Muscle of leg (tissue), 16 donors: ENCODE measurements at places on chromosomes 13 and 19. TPM values are rescaled to one million over a fixed set of nuclear protein-coding genes. Genes with fewer than 3 reads are reported as not detected.

The PLIN5 gene
- total RNA-seq = 2.3 TPM

DNA sequence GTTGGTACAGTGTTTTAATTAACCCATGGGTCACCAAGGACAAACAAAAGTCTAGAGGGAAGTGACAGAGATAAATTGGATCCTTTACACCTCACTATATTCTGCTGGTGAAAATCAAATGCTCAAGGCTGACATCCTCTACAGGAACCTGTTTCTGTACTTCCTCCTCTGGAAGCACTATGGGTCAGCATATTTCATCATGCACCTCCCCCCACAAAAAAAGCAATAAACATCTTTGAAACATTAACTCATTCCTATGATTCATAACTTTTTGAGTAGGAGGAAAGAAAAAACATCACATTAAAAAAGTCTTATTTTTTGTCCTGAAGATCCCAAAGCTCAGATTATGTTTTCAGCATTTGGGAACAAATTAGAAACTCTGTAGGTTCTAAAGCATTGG lies 588.3 kb upstream of the SGCG start:
- H3K4me1 ChIP-seq = peaks cover 3% of the 10 kb centered on the region
- H3K27ac ChIP-seq = no peak overlapping the region
- H3K36me3 ChIP-seq = no peaks in the 10 kb centered on the region
- no peaks in the 10 kb centered on the region for H3K27me3 ChIP-seq
- no peak overlapping the region for H3K4me3 ChIP-seq
- no peak for DNase-seq

GRCh38 chr13:110634558-110634957 lies 19.2 kb downstream of the NAXD start:
- H3K27ac ChIP-seq = no peak overlapping the region
- H3K4me3 ChIP-seq = no peak overlapping the region
- H3K27me3 ChIP-seq = no peaks in the 10 kb centered on the region
- H3K36me3 ChIP-seq = peaks cover 61% of the 10 kb centered on the region

DNA sequence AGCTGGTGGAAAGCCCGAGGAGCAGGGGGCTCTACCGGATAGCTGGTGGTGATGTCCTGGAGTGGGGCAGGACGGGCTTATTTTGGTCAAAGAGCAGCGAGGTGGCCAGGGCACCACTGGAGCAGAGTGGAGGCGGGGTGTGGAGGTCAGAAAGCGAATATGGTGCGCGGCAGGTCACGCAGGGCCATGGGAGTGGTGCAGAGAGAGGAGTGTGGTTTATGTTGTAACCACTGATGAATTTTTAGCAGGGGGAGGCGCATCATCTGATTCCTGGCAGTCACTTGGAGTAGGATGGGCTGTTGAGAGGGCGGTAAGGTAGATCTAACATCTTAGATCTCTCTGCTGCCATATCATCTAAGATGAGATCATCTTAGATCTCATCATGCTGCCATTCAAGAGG lies 1.4 kb upstream of the ZNF414 start:
- no peaks in the 10 kb centered on the region for H3K27me3 ChIP-seq
- peaks cover 15% of the 10 kb centered on the region for H3K4me1 ChIP-seq
- H3K4me3 ChIP-seq = no peak overlapping the region
- H3K27ac ChIP-seq = no peak overlapping the region
- H3K36me3 ChIP-seq = peaks cover 13% of the 10 kb centered on the region

DNA sequence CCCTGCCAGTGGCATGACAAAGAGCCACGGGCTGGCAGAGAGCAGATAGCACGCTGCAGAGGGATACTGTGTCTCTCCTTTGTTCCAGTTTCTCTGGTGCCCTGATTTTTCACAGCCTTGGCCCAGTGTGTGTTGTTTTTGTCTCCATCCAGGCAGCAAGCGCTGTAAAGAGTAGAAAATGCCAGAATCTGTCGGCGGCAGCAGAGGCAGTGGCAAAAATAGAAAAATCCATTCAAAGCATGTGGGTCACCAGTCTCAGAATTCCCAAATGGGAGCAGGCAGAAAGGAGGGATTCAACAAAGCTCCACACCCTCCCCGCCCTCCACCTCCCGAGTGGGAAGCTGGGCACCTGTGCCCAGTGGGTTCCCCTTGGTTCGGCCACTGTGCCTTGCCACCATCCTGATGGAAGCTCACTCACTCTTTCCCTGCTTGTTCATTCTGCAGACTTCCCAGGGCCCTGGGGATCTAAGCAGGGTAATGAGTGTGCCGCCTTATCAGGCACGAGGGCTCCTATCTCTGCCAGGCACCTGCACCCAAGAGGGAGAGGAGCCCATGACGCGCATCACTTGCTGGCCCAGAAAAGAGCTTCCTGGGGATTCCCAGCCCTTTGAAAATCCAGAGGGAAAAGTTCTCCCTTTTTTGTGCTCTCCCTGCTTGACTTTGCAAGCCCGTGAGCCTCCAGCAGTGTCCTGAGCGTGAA lies 416.9 kb downstream of the IRS2 start:
- no peak overlapping the region for H3K4me3 ChIP-seq
- H3K27ac ChIP-seq = no peak overlapping the region
- DNase-seq = peak; percentile 9
- no peaks in the 10 kb centered on the region for H3K27me3 ChIP-seq
- no peaks in the 10 kb centered on the region for H3K4me1 ChIP-seq

DNA sequence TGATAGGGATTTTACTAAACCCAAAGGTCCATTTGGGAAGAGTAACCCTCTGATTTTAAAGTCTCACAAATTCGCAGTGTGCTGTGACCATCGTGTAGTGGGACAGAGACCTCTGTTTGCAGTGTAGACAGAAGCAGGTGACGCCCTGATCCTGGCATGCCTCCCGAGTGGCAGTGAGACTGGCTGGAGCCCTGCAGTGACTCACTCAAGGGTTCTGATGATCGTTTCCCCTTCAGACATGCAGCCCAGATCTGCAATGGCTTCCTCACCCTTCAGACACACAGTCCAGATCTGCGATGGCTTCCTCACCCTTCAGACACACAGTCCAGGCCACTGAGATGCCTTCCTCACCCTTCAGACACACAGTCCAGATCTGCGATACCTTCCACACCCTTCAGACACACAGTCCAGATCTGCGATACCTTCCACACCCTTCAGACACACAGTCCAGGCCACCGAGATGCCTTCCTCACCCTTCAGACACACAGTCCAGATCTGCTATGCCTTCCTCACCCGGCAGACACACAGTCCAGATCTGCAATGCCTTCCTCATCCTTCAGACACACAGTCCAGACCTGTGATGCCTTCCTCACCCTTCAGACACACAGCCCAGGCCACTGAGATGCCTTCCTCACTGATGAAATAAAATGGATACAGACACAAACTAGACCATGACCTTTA lies 125.2 kb downstream of the ATP11A start:
- DNase-seq = no peak
- no peaks in the 10 kb centered on the region for H3K27me3 ChIP-seq
- H3K4me3 ChIP-seq = no peak overlapping the region
- peaks cover 4% of the 10 kb centered on the region for H3K4me1 ChIP-seq
- no peak overlapping the region for H3K27ac ChIP-seq

GRCh38 chr13:32638739-32639138 lies 52.5 kb downstream of the PDS5B start:
- no peak overlapping the region for H3K27ac ChIP-seq
- H3K36me3 ChIP-seq = no peaks in the 10 kb centered on the region
- H3K4me3 ChIP-seq = no peak overlapping the region

DNA sequence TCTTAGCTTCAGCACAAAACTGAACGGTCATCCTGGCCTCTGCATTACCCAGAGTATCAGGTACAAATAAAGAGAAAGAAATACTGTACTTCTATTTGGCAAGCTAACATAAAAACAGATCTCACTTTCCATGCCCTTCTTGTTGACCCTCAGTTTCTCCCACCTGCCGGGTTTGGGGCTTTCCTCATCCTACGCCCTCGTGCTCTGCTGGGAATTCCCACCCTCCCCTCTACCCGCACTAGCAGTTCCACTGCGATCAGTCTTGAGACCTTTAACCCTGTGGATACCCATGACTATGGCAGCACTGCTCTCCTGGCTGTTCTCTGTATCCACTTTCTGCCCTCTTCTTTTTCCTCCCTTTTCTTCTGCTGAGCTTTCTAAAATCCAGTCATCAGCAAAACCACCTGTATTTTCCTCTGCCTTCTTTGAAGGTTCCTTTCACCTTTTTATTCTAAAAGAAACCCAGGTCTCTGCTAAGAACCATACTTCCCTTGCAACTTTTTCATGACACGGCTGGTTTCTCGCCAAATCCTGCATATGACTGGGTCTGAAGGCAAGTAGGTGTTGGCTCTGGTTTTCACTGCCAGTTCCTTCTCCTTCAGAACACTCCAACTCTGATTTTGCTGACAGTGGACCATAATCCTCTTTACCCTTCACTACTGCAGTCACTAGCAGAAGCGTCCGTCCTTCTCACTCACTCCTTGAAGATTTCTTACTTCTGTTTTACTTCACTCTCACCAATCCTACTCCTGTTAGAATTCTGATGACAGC lies 99.4 kb downstream of the MIPEP start:
- H3K36me3 ChIP-seq = no peaks in the 10 kb centered on the region
- peak; percentile 30 for DNase-seq
- H3K4me3 ChIP-seq = no peak overlapping the region
- H3K27ac ChIP-seq = no peak overlapping the region
- peaks cover 8% of the 10 kb centered on the region for H3K4me1 ChIP-seq

DNA sequence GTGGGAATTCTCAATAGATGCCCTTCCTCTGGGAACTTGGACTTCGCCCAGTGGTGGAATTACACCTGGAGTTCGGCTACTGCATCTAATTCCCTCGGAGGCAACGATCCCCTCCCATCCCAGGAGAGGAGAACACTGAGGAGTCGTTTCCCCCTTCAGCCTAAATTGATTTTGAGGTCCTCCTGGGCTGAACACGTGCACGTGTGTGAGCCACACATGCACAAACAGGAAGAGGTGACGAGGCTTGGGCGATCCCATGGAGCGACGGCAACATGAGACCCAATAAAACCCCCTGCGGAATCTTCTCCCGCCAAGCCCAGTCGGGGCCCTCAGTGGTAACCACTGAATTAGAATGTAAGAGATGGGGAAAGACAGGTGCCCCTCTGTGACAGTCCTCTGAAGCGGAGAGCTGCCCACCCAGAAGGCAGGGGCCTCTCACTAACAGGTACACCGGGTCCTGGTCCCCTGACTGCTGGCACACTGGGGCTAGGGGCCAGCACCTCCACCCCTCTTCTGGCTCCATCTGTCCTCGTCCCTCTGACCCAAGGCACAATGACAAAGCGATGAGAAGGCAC lies 4.5 kb downstream of the MLLT1 start:
- DNase-seq = no peak
- H3K4me3 ChIP-seq = no peak overlapping the region
- peaks cover 90% of the 10 kb centered on the region for H3K4me1 ChIP-seq
- H3K27ac ChIP-seq = peak overlapping the region; percentile 83

- peak overlapping the region; percentile 83 for H3K27ac ChIP-seq
- H3K36me3 ChIP-seq = no peaks in the 10 kb centered on the region
- peak overlapping the region; percentile 60 for H3K4me3 ChIP-seq
- peaks cover 9% of the 10 kb centered on the region for H3K27me3 ChIP-seq
These were observed 15.4 kb upstream of the AP1M2 start for GRCh38 chr19:10602330-10603083.

DNA sequence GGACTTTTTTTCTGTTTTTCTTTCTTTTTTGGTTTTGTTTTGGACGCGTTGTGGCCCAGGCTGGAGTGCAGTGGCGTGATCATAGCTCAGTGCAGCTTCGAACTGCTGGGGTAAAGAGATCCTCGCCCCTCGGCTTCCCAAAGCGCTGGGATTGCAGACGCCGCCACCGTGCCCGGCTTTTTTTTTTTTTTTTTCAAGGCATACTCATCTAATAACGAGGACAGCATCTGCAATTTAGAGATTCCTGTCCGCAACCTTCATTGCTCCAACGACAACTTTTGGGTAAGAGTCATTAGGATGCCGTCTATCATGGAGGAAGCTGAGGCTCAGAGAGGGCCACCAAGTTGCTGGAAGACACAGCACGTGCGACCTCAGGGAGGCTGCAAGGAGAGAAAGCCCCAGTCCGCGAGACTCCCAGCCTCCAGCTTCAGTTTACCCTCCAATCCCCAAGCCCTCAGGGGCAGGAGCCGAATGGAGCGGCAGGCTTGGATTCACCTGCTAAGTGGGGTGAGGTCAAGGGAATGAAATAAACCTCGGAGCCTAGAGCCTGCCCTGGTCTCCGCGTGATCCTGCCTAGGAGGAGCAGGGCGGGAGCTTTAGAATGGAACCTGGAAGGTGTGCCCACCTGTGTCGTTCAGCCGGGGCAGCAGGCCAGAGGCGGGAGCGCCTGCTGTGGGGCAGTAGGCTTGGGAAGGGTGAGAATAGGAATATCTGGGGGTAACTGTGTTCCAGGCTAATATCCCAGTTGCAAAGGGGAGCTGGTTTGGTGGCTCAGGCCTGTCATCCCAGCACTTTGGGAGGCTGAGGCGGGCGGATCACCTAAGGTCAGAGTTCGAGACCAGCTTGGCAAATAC lies 676 bp upstream of the POLRMT start:
- H3K36me3 ChIP-seq = peaks cover 6% of the 10 kb centered on the region
- DNase-seq = no peak
- peaks cover 15% of the 10 kb centered on the region for H3K27me3 ChIP-seq
- peak overlapping the region; percentile 62 for H3K27ac ChIP-seq

- no peak for DNase-seq
- no peaks in the 10 kb centered on the region for H3K4me1 ChIP-seq
- peaks cover 2% of the 10 kb centered on the region for H3K27me3 ChIP-seq
- no peak overlapping the region for H3K4me3 ChIP-seq
These were observed 14.8 kb upstream of the MTUS2 start for GRCh38 chr13:28805193-28805819.

The MPND gene
- 4.8 TPM for total RNA-seq

- no peaks in the 10 kb centered on the region for H3K27me3 ChIP-seq
- no peak overlapping the region for H3K27ac ChIP-seq
- H3K4me1 ChIP-seq = no peaks in the 10 kb centered on the region
- H3K36me3 ChIP-seq = no peaks in the 10 kb centered on the region
- no peak overlapping the region for H3K4me3 ChIP-seq
These were observed 11.4 kb downstream of the ELF1 start for GRCh38 chr13:41007744-41008128.

DNA sequence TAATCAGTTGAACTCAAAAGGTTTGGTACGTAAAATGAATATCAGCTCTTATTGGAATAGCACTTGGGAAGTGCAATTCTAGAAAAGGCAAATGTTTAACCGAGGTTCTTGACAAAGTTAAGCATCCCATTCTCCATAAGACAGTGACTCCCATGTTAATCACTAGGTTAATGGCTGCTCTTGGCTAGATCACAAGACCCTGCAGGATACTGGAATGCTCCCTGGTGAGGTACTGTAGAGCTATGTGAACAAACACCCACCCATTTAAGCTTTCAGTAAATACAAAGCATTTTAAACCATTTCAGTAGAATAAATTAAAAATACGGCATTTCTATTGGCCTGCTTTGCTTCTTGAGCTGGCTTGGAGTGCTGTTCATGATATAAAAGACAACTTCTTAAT lies 56.5 kb downstream of the TDRD3 start:
- no peaks in the 10 kb centered on the region for H3K27me3 ChIP-seq
- no peaks in the 10 kb centered on the region for H3K4me1 ChIP-seq
- H3K27ac ChIP-seq = no peak overlapping the region
- no peak overlapping the region for H3K4me3 ChIP-seq
- no peaks in the 10 kb centered on the region for H3K36me3 ChIP-seq

The GAS6 gene
- 42.1 TPM for total RNA-seq

- no peaks in the 10 kb centered on the region for H3K27me3 ChIP-seq
- no peak overlapping the region for H3K27ac ChIP-seq
- H3K36me3 ChIP-seq = no peaks in the 10 kb centered on the region
- H3K4me3 ChIP-seq = no peak overlapping the region
- DNase-seq = peak; percentile 16
- H3K4me1 ChIP-seq = peaks cover 3% of the 10 kb centered on the region
These were observed 247.1 kb downstream of the DCT start for GRCh38 chr13:94232161-94232950.

- no peak overlapping the region for H3K4me3 ChIP-seq
- no peaks in the 10 kb centered on the region for H3K27me3 ChIP-seq
- H3K4me1 ChIP-seq = no peaks in the 10 kb centered on the region
- peak; percentile 29 for DNase-seq
- no peak overlapping the region for H3K27ac ChIP-seq
These were observed 47.4 kb upstream of the TMTC4 start for GRCh38 chr13:100721885-100722512.

The TPTE2 gene
- total RNA-seq = 0.09 TPM
